Activated naive CD4-positive, alpha-beta T cell treated with anti-CD3 and anti-CD28 coated beads for 36 hours (primary cell): ENCODE measurements at places on chromosomes 2 and 18. TPM values are rescaled to one million over a fixed set of nuclear protein-coding genes. Genes with fewer than 3 reads are reported as not detected.

CFAP65 gene
- total RNA-seq: not detected

SP3 gene
- 89.8 TPM for total RNA-seq

DNAJC5G gene
- not detected for total RNA-seq

GKN1 gene
- not detected for total RNA-seq

IGFBP2 gene
- 2.4 TPM for total RNA-seq

- DNase-seq: no peak
Measured at GRCh38 chr2:135974036-135974435, 11.4 kb downstream of the DARS1 start.

DNA sequence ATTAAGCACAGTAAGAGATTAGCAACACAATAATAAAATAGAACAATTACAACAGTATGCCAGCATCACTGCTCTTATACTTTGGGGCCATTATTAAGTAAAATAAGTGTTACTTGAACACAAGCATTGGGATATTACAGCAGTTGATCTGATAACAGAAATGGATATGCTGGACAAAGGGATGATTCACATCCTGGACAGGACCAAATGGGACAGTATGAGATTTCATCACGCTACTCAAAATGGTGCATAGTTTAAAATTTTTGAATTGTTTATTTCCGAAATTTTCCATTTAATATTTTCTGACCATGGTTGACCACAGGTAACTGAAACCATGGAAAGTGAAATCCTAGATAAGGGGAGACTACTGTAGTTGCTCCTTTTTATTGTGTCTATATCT is 138.2 kb downstream of the UBR3 start:
- DNase-seq: no peak

DNA sequence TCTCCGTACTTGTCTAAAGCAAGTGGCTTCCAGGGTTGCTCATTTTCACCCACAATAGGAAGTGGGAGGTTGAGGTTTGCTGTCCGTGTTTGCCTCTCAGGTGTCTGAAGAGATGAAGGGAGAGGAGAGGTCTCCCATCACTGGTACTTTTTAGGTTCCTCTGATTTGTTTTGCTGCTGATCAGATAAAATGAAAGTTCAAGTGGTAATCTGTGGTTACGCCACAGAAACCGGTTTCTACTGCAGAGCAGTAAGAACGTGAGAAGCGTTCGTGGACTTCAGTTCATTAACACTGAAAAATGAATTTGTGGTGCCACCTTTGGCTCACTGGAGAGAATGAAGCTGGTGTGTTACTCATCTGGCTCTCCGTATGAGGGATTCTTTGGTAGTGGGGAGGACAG is 118.2 kb downstream of the GBX2 start:
- no peak for DNase-seq

DNA sequence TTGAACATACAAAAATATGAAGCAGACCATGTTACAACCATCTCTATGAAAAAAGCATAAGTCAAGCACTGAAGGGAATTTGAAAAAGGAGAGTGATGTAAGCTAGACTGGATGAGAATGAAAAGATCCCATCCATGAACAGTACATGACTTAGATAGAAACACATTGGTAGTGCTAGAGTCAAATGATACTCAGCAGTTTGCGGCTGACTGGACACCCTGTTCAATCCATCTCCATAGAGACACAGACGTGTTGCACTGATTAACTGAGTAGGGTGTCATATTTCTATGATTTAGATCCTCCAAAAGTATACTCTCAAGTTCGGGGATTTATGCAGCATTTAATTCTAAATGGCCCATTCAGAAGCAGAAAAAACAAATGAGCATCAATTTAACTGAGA is 674.3 kb upstream of the NRXN1 start:
- no peak for DNase-seq

DNA sequence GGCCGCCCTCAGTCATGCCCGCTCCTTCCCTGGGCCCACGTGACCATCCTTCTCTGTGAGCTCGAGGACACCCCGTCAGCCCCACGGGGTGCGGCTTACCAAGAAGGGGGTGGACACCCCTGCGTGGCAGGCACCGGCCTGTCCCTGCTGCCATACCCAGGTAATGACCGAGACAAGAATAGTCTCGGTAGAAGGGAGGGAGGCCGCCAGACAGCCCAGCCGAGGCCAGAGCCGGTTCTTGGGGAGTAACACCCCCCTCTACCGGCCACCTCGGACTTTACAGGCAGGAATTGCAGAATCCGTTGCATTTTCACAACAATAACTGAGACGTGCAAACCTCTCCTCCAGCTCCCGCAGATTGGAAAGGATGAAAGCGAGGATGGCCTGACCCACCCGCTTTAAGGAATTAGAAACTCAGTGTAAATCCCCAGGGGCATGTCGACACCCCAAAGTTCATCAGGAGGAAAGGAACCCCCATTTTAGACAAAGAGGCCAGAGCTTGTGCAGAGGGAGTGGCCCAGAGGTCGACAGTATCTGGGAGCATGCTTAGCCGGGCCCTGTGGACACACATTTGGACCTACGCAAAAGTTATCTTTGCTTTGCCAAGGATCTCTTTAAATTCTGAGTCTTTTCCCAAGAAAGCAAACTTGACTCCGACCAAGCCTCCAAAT is 60.1 kb upstream of the GLI2 start:
- DNase-seq: peak; percentile 65

DNA sequence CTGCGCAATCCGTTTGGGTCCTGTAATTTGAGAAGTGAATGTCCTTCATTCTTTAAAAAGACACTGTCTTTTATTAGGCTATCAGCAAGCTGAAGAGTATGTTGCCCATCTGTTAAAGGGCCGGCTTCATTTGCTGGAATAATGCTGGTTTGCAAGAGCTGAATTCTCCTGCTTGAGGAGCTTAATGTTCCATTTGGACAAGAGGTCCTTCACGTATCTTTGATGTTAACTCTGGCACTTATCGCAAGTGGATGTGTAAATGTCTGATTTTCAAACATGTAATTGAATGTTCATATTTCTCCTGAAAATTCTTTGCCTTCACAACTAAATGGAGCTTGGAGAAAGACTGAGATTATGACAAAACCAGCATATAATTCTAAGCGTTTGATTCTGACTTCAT is 280.8 kb upstream of the NRP2 start:
- no peak for DNase-seq

GRCh38 chr2:170177950-170178781 is at the start of gene MYO3B:
Gene MYO3B (plus strand): TSS chr2:170178147. CDS start chr2:170178288, 141 bp downstream.
- no peak for DNase-seq

DNA sequence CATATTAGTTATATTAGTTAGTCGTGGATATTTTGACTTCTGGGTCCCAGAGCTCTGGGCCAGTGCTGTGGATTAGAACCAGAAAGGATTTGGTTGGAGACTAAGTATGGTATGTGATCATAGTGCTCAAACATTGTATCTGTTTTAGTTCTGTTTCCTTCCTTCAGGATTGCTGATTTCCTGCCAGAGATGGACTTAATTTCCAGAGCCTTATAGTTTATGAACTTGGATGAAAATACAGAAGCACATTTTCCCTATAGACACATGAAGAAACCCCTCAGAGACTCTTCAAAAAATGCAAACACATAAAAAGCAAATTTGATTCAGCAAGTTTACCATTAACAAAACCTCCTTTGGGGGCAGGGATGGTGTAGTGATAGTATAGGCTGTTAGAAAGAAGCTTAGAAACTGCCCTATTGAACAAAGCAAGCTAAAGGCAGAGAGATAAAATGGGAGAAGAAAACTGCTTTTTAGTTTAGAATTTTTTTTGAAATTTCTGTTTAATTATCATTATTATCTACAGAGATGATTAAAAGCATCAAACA is 88.7 kb upstream of the EFEMP1 start:
- DNase-seq: no peak

GRCh38 chr2:121670181-121670580 is 20.9 kb upstream of the CLASP1 start:
- DNase-seq: no peak

GRCh38 chr2:195658541-195658890 is 1.5 kb downstream of the SLC39A10 start:
- DNase-seq: peak; percentile 30

GRCh38 chr2:62221141-62221540 is 25.2 kb downstream of the B3GNT2 start:
- DNase-seq: no peak

DNA sequence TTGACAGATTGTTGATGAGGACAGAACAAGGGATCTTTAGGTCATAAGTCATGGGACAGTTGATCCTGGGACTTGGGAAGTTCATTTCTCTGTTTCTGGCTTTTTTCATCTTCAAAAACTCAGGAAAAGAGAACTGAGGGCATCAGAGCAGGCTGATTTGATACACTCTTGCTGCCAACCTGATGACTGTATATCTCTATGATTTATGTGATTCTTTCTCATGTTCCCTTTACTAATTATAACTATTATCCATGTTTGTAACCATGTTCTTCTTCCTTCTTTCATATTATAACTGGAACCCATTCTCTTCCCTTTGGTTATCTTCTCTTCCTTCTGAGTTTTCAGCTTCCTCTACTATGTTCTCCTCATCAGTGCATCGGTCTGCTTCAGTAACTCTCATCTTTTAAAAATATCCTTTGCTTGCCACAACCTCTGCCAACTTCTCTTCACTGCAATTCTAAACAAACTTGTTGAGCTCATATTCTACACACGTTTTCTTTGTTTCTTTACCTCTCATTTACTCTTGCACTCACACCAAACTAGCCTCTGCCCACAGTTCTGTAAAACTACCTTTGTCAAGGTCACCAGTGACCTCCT is 13.5 kb downstream of the RASGRP3 start:
- DNase-seq: no peak

DNA sequence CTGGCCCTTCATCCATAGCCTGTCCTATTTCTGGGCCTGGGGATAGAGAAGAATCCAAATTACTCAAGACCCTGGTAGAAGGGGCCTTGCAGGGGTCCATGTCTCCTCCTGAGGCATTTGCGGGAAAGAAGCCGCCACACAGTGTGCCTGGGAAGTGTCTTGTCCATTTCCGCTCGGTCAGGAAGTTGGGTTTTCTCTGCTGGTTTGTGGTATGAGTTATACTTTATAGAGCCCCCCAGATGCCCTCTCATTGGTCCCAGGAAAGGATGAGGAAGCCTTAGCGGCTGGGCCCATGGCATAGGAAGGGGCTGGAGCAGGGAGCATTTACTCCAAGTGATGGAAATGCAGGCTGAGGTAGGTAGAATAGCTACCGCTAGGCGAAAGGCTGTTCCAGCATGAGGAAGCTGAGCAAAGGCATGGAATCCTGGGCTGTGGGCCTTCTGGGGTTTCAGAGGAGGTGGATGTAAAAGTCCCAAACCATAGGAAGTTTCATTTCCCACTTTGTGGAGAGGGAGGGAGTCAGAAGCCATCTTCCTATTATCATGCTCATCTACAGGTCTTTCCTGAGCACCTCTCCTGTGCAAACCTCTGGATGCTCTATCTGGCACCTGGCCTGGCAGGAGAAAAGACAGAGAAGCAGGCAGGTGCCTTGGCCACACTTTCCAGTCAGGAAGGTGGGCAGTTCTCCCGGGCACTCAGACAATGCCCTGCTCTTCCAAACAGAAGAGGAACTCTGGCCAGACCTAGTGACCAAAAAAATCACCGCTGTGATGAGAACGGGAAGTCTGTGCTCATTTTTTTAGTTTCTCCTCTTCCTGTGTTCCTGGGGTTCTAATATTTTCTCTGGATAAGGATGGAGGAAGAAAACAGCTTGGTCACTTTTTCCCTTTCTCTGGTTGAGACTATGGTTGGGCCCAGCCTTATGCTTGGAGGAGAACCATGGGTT is 2.6 kb upstream of the CD207 start:
- no peak for DNase-seq

DNA sequence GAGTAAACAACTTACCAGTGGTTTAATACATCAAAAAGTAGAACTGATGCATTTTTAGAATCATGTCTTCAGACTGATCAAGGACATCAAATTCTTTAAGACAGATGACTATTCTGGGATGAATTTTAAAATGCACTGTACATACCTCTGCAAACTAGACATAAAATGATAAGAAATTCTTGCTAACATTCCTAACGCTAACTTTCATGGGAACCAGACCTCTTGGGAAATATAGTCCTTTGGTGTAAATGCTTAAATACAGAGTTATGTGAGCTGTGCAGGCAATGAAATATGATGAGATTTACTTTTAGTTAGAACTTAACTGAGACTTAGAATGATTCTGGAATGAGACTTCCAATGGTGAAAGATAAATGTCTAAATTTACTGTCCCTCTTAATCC is 562.0 kb downstream of the NR4A2 start:
- no peak for DNase-seq

GRCh38 chr2:201070948-201071478 is 458 bp downstream of the HYCC2 start:
- no peak for DNase-seq

DNA sequence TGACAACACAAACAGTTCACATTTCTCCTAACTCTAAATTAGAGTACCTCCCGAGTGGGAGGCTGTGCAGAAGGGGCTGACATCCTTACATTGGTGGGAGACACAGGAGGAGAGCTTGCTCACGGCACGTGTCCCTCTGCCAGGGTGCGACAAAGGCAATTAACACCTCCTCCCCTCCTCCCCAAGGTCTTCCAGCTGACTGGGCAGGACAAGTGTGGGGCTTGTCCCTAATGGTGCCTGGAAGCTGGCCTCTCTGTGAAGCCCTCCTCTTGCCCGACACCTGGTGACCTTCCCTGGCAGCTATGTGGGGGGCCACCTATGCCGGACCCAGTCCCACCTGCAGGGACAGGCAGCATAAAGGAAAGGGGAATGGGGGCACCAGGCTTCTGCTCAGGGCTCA is 57.0 kb downstream of the FAM168B start:
- DNase-seq: no peak

- DNase-seq: no peak
Measured at GRCh38 chr2:191220671-191221070, 24.5 kb upstream of the MYO1B start.

DNA sequence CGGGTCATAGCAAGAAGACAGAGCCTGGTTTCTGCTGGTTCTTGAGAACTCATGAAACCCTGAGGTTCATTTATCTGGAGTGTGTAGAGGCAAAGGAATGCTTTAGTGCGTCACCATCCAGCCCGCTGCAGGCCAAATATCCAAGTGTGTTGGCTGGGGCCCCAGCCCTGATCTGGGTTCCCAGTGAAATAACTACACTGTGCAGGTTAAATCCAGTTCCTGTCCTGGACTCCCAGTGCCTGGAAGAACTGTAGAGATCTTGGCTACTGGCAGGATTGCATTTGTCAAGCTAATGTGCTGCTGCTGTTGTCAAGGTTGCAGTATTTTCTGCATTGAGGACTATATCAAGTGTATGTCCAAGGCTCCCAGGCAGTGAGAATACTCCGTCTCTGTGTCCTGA is 89.9 kb downstream of the MAPK4 start:
- DNase-seq: no peak
